MCF 10A (cell line): ENCODE measurements at places on chromosomes 1 and 21. TPM values are rescaled to one million over a fixed set of nuclear protein-coding genes. Genes with fewer than 3 reads are reported as not detected.

GRCh38 chr1:110520827-110521226 is 1.9 kb upstream of the KCNA10 start:
- H3K4me3 ChIP-seq = no peak overlapping the region
- no peak for DNase-seq
- H3K36me3 ChIP-seq = no peaks in the 10 kb centered on the region
- no peak overlapping the region for H3K27ac ChIP-seq

- H3K4me1 ChIP-seq = peaks cover 32% of the 10 kb centered on the region
- H3K4me3 ChIP-seq = peak overlapping the region; percentile 63
- DNase-seq = no peak
- no peaks in the 10 kb centered on the region for H3K27me3 ChIP-seq
Observed at GRCh38 chr1:203768256-203768655, 3.3 kb downstream of the LAX1 start.

DNA sequence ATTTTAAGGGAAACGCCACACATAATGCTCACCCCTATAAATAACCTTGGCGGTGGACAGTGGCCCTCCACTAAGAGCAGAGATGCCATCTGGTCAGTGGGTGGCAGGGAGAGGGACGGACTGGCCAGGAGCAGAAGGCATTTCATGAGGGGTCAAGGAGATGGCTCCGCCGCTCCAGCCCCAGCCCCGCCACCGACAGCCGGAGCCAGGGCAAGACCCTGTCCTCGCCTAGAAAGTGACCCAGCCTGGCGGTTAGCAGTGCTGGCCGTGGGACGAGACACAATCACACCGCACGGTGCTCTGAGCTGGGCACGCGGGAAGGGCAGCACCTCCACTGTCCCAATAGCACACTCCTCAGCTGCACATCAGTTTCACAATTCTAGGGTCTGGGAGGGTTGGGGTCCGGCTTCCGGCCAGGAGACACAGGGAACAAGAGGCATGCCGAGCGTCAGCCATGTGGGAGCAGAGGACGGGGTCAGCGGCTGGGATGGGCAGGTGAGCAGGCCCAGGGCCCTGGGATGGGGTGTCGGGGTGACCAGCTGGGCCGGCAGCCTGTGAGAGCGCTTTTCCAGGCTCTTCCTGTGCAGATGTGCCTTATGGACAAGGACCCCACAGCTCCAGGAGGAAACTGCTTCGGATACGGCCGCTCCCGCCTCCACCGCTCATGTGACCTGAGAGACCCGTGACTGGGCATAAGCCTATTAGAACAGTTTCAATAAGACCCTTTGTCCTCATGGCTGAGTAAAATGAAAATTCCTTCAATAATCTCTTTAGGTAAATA is 5.7 kb downstream of the SLC19A1 start:
- no peak overlapping the region for H3K27ac ChIP-seq
- H3K27me3 ChIP-seq = no peaks in the 10 kb centered on the region
- peaks cover 5% of the 10 kb centered on the region for H3K4me1 ChIP-seq
- DNase-seq = no peak

GRCh38 chr1:13826009-13826408 is 126.0 kb downstream of the PRDM2 start:
- no peak overlapping the region for H3K27ac ChIP-seq
- H3K36me3 ChIP-seq = peaks cover 6% of the 10 kb centered on the region
- no peak overlapping the region for H3K4me3 ChIP-seq
- DNase-seq = no peak
- H3K4me1 ChIP-seq = no peaks in the 10 kb centered on the region

- H3K36me3 ChIP-seq = no peaks in the 10 kb centered on the region
- DNase-seq = no peak
- no peak overlapping the region for H3K27ac ChIP-seq
- peaks cover 21% of the 10 kb centered on the region for H3K4me1 ChIP-seq
- no peaks in the 10 kb centered on the region for H3K27me3 ChIP-seq
Observed at GRCh38 chr1:224510880-224511645, 76.5 kb upstream of the WDR26 start.

Gene PRAMEF1
- not detected in 2 replicates for total RNA-seq

Gene BATF3
- 0.96 and 1.5 TPM in 2 replicates for total RNA-seq

Gene RHEX
- not detected in 2 replicates for total RNA-seq
